GM04504 (cell line): ENCODE measurements at places on chromosomes 16 and 17.

GRCh38 chr16:85570213-85570734 lies 42.8 kb upstream of the GSE1 start:
- no peak for DNase-seq

DNA sequence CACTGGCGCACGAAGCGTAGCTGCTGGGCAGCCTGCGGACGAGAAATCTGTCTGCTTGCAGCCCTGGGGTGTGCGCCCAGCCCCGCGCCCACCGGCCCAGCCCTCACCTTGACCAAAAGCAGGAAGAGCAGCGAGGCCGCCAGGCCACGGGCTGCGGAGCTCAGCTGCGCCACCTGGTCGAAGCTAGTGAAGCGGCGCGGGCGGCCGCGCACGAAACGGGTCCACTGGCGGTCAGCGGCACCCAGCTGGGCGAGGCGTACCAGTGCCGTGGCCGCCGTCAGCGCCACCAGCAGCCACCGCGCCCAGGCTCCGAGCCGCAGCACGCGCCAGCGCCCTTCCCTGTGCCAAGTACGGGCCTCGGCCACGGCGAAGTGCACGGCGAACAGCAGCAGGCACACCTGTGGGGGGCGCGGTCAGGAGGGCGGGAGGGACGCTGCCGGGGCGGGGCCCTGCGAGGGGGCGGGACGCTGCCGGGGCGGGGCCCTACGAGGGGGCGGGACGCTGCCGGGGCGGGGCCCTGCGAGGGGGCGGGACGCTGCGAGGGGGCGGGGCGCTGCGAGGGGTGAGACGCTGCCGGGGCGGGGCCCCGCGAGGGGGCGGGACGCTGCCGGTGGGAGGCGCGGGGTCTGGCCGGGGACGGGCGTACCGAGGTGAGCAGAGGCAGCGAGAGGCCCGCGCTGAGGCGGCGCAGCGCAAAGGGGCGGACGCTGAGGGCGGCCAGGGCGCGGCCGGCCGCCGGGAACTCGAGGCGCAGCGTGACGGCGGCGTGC lies 43.2 kb downstream of the TSC2 start:
- DNase-seq = no peak

DNA sequence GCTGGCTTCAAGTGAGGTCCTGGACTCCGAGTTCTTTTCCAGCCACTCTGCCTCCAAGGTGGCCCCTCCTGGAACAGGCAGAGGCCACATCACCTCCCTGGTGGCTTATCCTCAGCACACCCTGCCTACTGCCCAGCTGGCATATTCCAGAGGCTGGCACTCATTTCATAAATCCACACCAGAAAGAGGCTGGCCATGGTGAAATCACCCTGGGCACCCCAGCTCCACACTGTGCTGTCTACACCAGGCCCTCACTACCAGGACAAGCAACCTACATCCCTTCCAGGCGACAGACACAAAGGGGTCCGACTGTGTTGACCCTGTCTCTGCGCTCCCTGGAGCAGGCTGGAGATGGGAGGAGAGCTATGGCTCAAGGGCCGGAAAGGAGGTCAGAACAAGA lies 100.2 kb downstream of the C16orf78 start:
- DNase-seq = no peak

GRCh38 chr17:41917679-41918313 lies 955 bp downstream of the ACLY start:
- DNase-seq = no peak

DNA sequence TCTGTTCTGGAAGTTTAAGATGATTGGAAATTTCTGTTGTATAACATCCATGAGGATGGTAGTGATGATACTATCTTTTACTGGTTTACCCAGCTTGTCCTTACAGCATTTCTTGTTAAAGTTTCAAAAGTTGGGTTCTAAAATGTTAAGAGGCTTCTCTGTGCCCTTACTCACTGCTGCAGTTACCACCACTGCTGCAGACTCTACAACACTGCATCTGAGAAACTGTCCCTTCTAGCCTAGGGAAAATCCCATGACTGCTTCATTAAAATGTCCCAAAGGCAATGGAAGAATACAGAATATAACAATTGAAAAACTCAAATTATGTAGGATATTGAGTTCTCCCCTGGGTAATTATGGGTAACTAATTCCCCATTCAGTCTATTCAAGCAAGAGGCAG lies 3.8 kb upstream of the NSRP1 start:
- DNase-seq = no peak

DNA sequence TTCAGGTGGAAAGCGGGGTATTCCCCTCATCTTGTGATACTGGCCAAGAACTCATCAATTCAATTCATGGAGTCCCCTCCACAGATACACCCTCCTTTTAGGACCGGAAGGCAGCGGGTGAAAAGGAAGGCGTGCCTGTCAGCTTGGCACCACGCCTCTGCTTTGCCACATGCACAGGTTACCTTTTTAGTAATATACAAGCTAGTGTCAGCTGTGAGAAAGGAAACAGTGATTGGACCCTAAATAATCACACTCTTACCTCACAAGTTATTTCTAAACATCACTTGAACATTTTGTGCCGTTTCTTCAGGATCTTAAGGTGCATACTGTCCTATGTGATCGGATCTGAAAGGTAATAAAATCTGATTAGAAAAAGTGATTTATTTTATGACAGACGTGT lies 15.7 kb downstream of the ZDHHC7 start:
- no peak for DNase-seq
